Activated gamma-delta T cell treated with Interleukin-2 at 50 U/mL for 16 hours (primary cell): ENCODE measurements at places on chromosomes 1 and 21.

DNA sequence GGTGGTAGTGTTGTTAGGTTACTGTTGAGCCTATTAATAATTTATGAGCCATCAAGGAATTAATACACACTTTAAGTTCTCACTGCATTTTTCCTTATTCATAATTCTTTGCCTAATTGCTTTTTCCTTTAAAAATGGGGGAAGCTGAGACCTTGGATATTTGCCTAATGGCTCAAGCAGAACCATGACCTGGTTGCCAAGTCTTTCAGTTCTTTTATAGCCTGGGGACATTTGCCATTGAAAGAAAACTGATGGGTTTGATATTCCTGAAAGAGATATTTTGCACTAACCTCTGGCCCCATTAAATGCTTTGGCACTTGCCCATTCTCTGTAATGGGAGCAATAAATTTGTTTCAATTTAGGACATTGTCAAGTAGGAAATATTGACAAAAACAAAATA lies 18.5 kb upstream of the LRRC53 start:
- DNase-seq, result no peak

GRCh38 chr1:185539277-185539943 lies 194.8 kb upstream of the HMCN1 start:
- DNase-seq, result no peak

DNA sequence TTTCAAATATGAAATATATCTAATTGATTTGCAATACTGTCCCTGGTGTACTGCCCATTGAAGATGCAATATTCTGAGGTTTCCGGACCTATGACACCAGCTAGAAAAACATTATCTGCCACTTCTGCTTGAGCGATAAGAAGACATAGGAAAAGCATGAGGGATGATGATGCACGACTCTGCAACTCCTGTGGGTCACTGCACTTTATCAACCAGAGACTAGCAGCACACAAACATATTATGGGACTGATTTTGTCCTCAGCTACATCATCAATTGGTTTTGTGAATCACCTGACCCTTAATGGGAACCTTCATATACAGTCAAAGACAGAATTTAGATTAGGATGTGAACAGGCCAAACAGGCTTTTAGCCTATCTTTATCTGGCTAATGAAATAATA lies 13.8 kb upstream of the KCNA3 start:
- no peak for DNase-seq

- no peak for DNase-seq
Observed at GRCh38 chr1:8342325-8342724, 24.4 kb downstream of the SLC45A1 start.

GRCh38 chr1:179871940-179872339 lies 5.7 kb downstream of the TOR1AIP2 start:
- no peak for DNase-seq

DNA sequence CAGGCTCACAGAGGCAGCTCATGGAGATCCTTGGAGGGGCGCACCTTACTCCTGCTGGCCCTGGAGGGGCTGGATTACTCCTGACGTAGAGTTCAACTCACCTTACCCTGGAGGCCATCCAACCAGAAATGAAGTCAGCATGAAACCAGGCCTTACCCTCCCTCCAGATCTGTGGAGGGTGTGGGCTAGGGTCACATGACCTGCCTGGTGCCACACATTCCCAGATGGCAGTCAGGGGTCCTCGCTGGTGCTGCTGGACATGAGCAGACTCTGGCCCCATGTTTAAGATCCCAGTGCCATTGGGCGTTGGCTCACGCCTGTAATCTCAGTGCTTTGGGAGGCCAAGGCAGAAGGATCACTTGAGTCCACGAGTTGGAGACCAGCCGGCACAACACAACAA lies 4.5 kb downstream of the C21orf58 start:
- DNase-seq, result no peak

- no peak for DNase-seq
Observed at GRCh38 chr1:180579961-180580611, 21.3 kb downstream of the OVAAL start.

DNA sequence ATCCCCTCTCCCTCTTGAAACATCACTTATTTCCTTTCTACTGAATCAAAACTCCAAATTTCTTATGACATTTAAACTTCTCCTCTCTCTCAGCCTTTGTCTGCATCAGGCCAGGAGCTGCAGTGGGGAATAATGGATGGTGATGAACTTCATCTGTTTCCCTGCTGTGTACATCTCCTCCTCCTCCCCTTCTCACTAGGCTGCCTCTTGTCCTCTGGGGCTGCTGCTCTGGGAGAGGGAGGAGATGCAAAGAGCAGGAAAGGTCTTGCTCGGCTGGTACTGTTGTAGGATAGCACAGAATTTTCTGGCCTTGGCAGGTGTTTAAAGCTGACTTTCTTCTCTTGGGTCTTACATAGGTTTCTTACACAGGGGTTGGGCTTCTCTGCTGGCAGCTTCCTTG lies 31.1 kb upstream of the FMOD start:
- DNase-seq, result no peak

- no peak for DNase-seq
Observed at GRCh38 chr1:118084400-118084799, 100.6 kb downstream of the SPAG17 start.

DNA sequence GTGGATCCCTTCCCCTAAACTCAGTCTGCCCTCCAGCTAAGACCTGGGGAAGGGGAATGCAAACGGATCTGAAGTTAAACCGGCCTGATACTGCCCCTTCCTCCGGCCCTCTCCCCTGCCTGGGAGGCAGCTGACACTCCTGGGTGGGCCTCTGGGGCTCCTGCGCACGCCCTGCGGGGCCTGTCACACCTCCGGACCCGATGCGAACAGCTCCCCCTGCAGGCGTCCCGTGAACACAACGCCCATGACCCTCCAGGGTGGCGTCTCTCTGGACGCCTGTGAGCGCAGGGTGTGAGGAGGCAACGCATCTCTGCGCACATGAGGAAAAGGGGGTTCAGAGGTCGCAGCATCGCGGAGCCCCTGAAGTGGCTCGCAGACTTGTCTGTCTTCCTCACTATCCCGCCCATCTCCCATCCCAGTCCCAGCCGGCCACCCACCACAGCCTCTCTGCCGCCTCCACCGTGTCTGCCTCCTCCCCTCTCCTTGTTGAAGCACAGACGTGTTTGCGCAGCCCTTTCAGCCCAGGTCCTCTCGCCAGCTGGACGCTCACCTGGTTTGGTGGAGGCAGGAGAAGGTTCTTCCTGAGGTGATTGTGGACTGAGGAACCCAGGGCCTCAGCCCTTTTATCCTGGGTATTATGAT lies 421 bp upstream of the LCE3A start:
- no peak for DNase-seq

GRCh38 chr21:36550761-36551160 lies 70.8 kb upstream of the CLDN14 start:
- DNase-seq, result no peak

DNA sequence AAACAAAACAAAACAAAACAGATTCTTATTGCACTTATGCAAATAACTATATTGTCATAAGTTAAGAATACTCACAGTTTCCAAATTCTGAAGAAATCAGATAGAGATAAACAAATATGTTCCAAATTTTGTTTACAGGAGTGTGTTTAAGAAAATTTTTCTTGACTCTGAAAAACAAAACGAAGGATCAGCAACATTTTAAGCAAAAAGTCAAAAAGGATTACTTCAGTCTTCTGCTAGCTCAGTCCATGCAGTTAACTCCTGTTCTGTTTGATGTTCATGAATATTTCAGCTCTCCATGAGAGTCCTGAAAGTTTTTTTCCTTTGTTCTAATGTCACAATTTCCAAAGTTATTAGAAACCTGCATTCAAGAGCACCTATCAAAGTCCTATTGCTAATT lies 33.2 kb upstream of the KLF18 start:
- no peak for DNase-seq
